MV-4-11 (cell line): ENCODE measurements at places on chromosomes 13 and 19.

DNA sequence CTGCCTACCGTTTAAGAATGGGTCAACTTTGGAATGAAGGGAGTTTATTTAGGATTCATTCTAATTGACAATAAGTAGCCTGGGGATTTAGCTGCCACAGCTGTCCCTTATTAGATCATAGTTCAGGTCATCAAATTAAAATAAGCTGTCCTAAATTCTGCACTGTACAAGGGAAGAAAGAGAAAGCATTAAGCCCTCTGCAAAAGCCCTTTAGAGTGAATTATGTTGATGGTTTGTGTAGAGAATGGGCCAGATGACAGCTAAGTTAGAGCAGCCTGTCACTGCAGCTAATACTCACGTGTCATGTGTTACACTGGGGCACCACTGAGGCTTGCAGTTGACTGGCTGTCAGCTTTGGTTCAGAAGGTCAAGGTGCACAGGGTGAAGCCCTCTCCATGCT, 737.1 kb upstream of the SLC10A2 start:
- no peak for DNase-seq

DNA sequence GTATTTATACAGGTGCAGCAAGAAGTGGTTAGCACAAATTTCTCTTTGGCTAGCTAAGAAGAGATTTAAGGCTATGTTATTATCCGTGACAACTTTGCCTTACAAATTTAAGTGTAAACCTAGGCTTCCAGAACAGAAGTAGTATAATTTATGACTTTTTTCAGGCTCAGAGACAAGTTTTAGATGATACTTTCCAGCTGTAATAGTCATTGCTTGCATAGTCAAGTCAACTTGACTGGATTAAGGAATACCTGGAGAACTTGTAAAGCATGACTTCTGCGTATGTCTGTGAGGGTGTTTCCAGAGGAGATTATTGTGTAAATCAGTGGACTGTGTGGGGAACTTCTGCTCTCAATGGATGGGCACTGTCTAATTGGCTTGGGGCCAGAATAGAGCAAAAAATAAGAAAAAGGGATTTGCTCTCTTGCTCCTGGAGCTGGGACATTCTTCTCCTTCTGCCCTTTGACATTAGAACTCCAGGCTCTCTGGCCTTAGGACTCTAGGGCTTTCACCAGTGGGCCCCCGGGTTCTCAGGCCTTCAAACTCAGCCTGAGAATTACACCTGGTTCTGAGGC, 33.0 kb downstream of the CYSLTR2 start:
- DNase-seq: no peak

DNA sequence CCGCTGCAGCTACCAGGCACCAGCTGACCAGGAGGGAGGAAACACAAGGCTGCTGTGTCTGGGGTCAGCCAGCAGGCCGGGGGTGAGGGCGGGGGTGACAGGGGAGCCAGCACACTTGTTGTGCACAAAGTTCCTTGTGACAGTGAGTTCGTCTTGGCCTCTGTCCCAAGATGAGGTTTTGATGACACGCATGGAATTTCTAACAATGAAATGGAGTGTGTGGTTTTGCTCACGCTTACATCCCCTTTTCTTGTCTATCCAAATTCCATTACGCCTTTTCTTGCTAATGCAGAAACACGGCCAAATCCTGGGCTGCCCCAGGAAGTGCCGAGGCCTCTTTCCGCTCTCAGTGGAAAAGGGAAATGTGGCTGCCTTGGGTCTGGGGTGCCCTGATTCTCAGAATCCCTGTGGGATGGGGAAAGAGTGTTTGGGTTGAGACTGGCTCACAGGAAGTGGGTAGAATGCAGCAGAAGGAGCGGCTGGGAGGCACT, 73.8 kb downstream of the GADD45B start:
- DNase-seq: peak; percentile 98

GRCh38 chr13:33828431-33829129, 10.6 kb downstream of the RFC3 start:
- DNase-seq: no peak

GRCh38 chr19:35211545-35212230, 16.9 kb downstream of the FAM187B start:
- DNase-seq: peak; percentile 34

GRCh38 chr13:112653071-112653470, 36.8 kb upstream of the ATP11A start:
- DNase-seq: no peak

DNA sequence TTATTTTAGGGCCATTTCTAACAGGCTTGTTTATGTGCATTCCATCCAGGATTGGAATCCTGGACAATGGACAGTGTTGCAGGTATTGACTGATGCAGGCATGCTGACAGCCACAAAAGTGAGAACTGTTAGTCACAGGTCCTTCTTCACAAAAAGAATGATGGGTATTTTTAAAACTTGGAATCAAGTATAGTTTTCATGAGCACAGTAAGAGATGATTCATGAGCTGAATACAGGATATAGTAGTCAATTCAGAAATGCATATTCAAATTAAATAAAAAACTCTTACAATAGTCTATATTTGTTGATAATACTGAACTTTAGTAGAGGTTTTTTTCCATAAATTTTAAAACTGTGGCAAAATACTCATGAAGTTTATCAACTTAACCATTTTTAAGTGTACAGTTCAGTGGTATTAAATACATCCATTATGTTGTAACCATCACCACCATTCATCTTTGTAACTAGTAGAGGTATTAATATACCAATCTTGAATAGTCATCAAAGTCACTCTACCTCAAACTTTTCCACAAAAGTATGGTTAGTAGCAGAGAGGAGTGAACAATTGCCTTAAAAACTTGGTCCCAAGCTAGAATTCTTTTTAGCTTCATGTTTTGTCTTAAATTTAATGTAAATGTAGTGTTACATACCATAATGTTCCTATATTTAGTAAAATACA, 79.5 kb downstream of the KCNRG start:
- no peak for DNase-seq

DNA sequence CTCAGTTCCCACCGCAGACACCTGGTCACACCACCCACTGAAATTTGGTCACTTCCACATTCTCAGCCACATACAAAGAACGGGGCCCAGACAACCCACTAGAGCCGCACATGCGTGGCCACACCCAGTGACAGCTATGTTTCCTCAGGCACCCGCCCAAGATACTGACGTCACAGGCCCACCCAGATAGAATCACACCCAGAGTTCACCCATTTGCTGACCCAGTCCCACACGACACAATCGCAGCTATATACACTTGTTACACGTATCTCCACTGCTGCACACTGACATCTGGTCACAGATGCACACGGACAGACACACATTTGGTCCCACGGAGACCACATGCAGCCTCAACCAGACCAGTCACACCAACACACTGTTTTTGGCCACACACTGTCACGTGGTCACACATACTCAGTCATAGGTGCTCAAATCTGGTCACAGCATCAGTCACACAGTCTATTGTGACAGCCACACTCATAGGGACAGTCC, 2.9 kb downstream of the NUMBL start:
- DNase-seq: no peak

DNA sequence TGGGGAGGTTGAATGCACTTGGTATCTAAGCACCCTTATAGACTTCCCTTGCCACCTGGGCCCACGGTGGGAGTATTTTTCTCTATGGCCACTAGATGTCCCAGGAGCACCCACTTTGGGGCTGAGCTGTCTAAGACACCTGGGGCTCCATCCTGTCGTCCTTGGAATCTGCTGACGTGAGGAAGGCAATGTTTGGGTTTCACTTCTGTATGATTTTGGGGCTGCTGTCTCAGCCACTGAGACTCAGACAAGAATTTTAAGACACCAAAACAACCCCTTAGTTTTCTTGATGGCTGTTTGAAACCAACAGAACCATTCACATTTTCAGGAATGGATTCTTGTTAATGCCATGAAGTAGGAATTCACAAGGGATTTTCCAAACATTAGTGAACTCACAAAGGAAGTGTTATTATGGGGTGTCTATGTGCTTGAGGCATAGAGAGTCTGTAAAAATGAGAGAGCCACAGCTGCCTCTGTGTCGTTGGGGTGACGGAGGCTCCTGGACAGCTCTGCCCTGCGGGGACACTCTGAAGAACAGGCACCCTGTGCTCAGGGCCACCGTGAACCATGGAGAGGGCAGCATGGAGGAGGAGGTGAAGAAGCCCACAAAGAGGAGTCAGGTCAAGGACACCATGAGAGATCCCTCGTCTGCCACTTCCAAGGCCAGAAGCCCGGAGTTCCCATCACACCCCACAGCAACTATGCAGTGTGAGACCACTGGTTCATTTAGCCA, 106.8 kb upstream of the SPATA13 start:
- peak; percentile 60 for DNase-seq

DNA sequence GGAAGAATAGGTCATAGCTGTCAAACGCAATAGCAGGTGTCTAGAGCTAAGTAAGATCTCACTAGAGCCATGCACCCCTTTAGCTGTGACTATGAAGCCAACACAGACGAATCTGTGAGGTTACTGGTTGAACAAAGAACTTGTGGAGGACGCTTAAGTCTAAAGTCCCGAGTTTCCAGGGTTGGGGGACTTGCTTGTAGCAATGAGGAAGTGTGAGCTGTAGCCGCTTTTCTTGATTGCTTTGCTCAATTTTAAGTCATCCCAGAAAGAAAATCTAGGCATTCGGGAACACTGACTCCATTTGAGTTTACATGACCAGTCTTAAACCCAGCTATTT, 1.6 kb downstream of the GPC5 start:
- DNase-seq: peak; percentile 34

DNA sequence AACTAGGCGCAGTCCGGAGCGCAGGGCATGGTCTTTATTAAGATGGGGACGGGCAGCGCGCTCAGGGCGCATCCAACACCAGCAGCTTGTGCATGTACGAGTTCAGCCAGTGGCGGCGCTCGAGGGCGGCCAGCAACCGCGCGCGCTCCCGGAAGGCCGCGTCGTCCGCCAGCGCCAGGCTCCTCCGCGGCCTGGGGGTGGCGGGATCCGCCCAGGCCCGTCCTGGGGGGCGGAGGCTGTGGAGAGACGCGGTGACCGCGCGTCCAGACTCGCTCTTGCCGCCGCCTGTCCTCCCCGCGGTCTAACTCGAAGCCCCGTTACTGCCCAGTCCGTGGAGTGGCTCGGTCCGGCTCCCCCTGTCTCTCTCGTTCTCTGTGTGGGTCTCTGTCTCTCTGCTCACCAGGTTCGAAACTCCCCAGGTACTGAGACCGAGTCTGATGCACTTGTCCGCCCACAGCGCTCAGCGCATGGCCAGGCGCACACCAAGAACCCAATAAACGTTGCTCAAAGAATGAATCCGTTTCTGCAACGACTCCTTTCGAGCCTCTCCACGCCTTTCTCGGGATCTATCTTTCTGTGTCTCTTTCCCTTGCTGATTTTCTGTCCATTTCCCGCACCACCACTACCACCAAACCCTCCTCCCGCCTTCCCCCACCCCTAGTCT, 702 bp downstream of the PTH2 start:
- DNase-seq: no peak

GRCh38 chr19:47663911-47664771, 49.1 kb upstream of the EHD2 start:
- DNase-seq: peak; percentile 90

GRCh38 chr13:113545931-113546516, 38.5 kb upstream of the TFDP1 start:
- no peak for DNase-seq
